ENCODE measurements at places on chromosomes 2 and 18. TPM values are rescaled to one million over a fixed set of nuclear protein-coding genes. Genes with fewer than 3 reads are reported as not detected.
A peak's percentile ranks its signal among the peaks of the same experiment; 100 is the strongest.

DNA sequence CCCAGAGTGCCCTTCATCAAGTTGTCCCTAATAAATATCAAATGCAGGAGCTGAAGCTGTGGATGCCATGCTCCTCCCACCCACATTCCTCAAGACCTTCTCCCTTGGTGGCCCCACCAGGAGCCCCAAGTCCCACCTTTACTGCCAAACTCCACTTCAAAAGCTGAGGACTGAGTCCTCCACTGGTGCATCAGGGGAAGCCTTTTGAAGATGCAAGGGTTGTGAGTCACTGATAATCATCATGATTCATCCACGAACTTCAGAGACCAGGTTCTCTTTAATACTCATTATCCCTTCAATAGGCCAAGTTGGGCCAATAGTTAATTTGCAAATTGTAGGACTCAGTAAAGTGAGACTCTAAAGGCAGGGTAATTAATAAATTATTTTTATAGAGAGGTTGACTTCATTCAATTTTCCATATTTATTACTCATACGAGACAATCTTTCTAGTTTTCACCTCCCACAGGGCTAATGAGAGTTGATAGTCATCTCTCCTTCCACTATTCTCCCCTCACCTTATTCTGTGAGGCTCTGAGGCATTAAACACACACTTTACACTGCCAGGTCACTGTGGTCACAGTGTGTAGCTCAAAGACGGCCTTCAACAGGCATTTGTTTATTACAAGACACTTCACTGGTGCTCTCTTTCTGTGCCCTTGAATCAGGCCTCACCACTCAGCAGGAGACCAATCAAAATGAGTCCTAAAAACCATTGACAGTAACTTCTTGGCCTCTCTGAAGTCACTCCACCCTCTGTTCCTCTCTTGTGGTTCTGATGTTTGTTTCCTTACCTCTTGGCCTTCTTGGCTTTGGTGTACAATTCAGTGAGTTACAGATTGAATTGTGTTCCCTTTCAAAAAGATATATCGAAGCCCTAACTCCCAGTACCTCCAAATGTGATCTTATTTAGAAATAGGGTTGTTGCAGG is 99.9 kb downstream of the TRIB2 start:
- no peak for DNase-seq

GRCh38 chr2:165010556-165010955 is 55.2 kb upstream of the SLC38A11 start:
- no peak for DNase-seq

DNA sequence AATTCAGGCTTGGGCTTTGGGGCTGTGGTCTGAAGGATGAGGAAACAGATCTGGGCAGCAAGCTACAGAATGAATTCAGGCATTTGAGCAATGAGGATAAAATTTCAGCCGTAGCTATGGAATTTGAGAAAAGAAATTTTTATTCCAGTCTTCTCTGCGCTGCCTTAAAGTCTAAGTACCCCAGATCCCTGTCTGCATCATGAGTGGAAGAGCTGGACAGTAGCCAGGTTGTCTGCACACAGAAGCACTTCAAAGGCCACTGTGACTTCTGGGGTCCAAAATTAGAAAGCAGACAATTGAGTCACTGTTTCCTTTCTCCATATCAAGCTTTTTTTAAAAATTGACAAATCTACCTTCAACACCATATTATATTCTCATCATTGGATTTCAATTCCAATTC is 787.6 kb upstream of the GCFC2 start:
- DNase-seq, result no peak

- DNase-seq, result peak; percentile 84
These were observed 43.1 kb downstream of the KCTD18 start for GRCh38 chr2:200466425-200467418.

- no peak for DNase-seq
These were observed 3.8 kb upstream of the CCDC68 start for GRCh38 chr18:54962919-54963645.

- DNase-seq, result no peak
These were observed 30.8 kb downstream of the CDKL4 start for GRCh38 chr2:39213015-39213414.

Gene PPP1R1C
- total RNA-seq, result not detected

DNA sequence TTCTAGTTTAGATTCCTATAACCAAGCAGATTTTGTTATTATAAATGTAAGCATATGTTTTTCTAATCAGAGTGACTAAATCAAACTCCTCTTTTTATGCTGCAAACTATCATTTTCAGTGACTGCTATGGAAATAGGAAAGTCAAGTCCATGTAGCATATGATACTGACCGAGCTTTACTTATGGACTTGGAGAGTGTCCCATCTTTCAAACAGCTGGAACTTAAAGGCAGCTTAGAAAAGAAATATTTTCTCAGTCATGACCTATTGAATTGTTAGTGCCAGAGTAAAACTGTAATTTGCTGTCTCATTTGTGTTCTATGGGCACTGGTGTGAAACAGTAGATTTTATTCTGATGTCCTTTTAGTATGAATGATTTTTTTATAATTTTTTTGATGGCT is 76.7 kb downstream of the PHLPP1 start:
- DNase-seq, result no peak

DNA sequence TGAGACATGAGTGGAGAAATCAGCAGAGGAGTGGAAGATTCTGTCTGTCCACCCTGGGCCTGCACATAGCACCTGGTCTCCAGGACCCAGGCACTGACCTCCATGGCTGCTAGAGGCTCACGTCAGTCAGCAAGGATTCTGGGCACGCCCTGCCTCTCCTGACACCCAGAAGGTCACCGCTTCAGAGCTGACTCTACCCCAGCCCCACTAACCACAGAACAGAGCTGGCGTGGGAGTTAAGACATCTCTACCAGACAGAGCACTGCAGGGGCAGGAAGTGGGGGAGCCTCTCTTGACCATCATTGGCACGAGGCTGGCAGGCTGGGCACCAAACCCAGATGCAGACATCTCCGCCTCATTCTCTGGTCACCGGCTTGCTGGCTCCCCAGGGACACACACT is 3.0 kb downstream of the ADCY3 start:
- DNase-seq, result no peak

GRCh38 chr2:172380436-172381274 is 46.7 kb upstream of the ITGA6 start:
- no peak for DNase-seq

- DNase-seq, result no peak
These were observed 135.0 kb downstream of the SMAD2 start for GRCh38 chr18:47795434-47795814.

GRCh38 chr2:13005761-13006335 is 289.1 kb downstream of the TRIB2 start:
- DNase-seq, result no peak

Data from adrenal gland (tissue), 19 donors.